ENCODE measurements at places on chromosomes 5 and 9.

DNA sequence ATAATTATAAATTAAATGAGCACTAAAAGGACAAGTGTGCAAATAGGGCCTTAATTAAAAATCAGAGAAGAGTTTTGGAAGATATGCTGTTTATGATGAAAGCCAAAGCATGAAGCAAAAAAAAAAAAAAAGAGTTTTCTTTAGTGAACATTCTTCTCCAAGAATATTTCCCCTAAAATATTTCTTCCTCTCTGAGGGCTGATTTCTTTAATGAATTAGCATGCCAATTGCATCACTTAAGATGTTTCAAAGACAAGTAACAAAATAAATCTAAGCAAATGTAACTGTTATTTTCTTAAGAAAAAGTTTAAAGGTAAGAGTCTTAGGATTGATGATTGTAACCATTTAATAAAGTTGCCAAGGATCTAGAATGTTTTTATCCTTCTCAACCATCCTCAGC lies 81.6 kb upstream of the MPDZ start:
- no peak for DNase-seq

DNA sequence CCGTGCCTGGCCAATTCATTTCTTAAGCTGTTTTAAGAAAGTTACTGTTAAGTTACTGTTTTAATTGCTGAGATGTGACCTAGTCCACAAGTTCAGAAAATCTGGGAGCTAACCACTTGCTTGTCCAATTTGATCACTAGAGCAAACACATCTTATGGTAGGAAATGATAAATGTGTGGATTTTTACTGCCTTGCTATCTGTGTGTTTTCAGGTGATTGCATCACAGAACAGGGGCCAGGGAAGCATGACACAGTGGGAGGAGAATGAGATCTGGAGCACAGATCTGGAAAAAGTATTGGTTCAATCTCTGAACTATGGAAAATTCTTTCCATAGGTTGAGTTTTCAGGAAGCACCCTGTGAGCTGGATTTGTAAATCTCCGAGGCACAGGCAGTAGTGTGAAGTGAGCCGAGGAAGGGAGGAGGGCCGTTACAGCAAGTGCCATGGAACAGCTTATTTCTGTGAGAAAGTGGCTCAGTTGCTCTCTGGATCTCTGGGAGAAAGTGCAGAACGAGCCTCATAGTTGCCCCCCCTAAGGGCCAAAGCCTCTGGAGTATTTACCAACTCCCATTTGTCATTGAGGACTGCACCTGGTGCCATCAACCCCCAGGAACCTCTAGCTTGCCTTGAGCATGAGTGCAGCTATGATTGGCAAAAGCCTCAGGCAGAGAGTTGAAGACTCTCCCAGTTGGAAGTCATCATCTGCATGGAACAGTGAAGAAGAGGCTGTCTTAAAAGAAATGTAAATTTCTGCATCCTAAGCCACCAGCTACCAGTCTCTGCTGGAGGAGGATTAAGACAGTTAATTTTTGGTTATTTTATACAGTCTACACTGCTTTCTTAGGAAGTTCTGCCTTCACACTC lies 161.8 kb upstream of the CLINT1 start:
- DNase-seq: no peak

DNA sequence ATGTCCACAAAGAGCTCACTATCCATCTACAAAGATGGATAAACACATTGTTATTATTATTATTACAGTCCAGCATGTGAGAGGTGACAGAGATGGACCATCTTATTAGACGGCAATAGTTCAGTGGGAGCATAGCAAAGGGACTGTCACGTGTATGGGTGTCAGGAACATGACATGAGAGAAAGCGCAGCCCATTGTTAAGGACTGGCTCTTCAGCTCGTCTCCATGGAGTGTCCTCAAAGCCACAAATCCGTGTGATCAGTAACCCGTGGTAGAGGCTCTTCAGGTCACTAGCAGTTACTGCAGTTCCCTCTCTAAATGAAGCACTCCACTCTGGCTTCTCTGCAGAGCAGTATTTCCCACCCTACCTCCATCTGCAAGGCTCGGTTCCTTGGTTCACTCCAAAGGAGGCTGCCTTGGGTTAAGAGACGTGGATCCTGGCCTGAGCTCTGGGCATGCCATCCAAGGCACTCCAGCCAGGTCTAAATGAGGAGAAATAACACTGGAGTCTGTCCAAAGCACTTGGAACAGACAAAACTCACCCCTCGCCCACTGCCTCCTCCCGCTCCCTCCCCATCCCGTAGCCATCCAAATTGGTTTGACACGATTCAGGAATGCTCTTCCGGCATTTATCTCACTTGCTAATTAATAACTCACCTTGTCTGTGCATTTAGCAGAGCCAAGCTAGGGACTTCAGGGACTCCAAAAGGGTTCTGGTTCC lies 122.3 kb upstream of the WWC1 start:
- DNase-seq: no peak

GRCh38 chr5:137119321-137119720 lies 379.8 kb downstream of the SPOCK1 start:
- DNase-seq: no peak

DNA sequence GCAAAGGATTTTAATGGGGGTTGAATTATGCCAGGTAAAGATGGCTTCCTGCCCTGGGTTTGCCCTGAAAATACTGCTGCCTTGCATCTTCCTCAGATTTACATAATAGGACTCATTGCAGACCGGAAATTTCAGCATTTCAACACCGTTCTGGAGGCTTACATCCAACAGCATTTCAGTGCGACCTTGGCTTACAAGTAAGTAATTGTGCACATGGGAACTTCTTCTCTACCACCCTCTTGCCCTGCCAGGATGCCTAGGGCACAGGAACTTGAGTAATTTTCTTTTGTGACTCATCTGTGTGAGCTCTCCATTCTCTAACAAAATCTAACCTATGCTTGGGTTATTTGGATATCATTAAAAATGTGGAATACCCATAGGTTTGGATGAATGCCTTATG lies 80.2 kb downstream of the DOCK2 start:
- DNase-seq: no peak

DNA sequence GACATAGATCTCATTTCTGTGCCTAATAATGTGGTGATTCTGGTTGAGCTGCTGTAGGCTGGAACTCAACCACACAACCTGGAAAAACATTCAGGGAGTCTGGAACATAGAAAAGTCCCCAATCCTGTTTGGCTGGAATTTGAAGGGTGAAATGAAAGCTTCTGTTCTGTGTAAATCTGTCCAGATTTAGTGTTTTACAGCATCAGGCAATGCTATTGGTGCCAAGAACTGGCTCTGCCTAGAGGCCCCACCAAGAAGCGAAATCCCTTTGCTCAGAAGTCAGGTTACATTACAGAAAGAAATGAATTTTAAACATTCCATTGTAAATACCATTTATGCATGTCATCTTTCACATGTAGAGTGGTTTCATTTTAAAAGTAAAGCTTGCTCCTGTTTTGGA lies 56.3 kb downstream of the TMEM174 start:
- no peak for DNase-seq

- no peak for DNase-seq
Measured at GRCh38 chr5:34803974-34804732, 34.8 kb upstream of the TTC23L start.
